ENCODE measurements at places on chromosomes 13 and 19.

DNA sequence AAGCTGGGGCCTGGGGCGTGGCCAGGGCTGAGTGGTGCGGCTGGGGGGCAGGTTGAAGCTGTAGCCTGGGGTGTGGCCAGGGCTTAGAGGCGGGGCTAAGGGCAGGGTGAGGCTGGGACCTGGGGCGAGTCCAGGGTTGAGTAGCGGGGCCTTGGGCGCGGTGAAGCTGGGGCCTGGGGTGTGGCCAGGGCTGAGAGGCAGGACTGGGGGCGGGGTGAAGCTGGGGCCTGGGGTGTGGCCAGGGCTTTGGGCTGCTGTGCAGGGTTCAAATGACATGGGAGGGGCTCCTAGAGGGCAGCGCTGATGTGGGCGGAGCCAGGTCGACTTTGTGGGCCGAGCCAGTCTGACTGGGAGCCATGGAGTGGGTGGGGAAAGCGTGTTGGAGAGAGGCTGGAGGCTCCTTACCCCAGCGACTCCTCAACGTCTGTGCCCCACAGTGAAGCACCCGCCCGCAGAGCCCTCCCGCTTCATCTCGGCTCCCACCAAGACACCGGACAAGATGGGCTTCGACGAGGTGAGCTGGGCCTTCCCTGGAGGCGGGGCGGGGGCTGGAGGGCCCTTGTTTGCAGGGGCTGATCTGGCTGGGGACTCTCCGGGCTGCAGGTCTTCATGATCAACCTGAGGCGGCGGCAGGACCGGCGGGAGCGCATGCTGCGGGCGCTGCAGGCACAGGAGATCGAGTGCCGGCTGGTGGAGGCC, 21.5 kb downstream of the COLGALT1 start:
- no peak for DNase-seq

GRCh38 chr19:33399745-33400681, 26.5 kb downstream of the CEBPG start:
- no peak for DNase-seq

- DNase-seq = no peak
Observed at GRCh38 chr19:3644351-3645066, 17.9 kb upstream of the CACTIN start.

DNA sequence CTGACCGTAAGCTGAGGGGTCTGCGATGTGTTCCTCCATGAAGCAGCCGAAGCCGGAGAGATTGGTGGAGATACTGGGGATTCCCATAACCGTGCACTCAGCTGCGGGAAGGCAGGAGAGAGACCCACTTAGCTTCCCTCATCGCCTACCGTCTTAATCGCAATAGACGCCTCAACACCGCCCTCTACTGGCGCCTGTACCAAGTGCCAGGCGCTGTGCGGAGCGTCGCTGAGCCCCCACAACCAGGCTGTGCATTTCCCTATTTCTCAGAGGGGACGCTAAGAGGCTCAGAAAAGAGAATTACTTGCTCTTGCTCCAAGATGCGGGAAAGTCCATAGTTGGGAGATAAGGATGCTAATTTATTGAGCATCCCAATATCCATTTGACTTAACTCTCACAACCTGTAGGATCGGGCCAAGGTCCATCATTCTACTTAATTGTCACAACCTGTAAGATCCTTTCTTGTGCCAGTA, 5.8 kb downstream of the FTL start:
- no peak for DNase-seq

DNA sequence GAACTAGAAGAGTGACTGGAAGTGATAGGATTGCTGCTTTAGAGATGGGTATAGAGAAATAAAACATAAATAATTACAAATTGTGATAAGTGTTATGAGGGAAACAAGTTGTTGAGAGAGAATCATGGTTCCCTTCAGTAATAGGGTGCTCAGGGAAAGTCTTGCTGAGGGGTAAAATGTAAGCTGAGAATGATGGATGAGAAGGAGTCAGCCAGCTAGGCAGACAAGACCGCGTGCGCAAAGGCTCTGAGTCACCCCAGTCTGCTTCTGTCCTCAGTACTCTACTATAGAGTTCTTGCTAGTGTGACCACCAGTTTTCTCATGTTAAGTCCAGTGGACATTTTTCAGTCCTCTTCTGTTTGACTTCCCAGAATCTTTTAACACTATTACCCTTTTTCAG, 39.5 kb downstream of the PCCA start:
- no peak for DNase-seq

DNA sequence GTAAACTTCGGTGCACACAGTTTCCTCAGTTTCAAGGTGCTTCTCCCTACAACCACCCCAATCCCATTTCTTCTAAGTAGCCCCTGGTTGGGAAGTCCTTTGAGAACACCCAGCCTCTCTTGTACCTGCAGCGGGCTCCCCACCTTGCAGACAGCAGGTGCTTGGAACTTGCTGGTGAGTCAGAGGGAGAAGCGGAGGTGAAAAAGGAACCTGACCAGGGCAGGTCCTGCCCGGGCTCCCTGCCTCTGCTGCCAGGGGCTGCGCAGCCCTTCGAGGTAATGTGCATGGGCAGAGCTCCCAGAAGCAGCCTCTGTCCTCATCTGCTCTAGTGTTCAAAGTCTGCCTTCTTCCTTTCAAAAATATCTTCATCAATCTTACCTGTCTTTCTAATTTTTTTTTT, 274.0 kb upstream of the SOX1 start:
- DNase-seq = no peak

GRCh38 chr13:78978381-78978998, 319.5 kb upstream of the OBI1 start:
- DNase-seq = peak; percentile 23

DNA sequence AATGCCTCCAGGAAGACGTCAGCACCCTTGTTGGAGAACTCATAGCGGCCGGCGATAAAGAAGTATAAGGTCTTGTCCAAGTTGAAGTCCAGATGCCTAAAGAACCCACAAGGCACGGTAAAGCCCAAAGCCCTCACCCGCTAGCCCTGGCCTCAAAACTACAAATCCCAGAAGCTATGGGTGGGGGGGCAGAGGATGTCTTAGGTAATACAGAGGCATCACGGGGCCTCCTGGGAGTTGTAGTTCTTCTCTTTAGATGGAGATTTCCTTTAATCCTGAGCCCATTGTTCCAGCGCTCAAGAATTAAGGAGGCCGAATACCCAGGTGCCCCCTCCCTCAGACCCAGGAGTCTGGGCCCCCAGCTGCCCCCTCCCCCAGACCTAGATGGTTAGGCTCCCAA, 10.8 kb downstream of the GYS1 start:
- DNase-seq = no peak

DNA sequence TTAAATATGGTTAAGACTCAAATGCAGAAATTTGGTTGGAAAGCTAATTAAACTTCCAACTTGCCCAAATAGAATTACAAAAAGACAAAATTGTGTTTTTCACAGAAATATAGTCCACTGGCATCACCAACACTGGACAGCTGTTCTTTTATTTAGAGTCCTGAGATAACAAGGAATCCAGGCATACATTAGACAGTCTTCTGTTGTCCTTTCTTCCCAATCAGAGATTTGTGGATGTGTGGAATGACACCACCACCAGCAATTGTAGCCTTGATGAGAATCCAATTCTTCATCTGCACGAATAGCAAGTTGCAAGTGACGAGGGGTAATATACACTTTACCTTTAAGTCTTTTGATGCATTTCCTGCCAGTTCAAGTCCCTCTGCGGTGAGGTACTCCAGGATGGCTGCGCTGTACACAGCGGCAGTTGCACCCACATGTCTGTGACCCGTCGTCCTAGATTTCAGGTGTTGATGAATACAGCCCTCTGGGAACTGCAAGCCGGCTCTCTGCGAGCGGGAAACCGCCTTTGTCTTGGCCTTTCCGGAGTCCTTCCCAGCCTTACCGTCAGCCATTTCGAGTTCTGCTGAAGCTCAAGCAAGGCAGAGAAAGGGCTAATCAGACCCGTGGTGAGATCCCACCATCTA, 14.7 kb downstream of the UBAC2 start:
- DNase-seq = no peak

- DNase-seq = no peak
Observed at GRCh38 chr19:18894254-18895037, 1.5 kb downstream of the CERS1 start.

GRCh38 chr13:20105161-20105689, 55.6 kb downstream of the GJA3 start:
- DNase-seq = no peak

GRCh38 chr13:64158908-64159307, 2743.3 kb upstream of the PCDH20 start:
- no peak for DNase-seq

- no peak for DNase-seq
Observed at GRCh38 chr13:39676315-39676876, 20.9 kb downstream of the COG6 start.

All from GM18507 (cell line).